Hepatocyte (in vitro differentiated cells): ENCODE measurements at places on chromosomes 2 and 18.

GRCh38 chr2:189393440-189394111, 47.7 kb upstream of the WDR75 start:
- H3K4me3 ChIP-seq, result no peak overlapping the region
- H3K36me3 ChIP-seq, result no peaks in the 10 kb centered on the region
- no peaks in the 10 kb centered on the region for H3K27me3 ChIP-seq
- peak overlapping the region; percentile 69 for H3K27ac ChIP-seq

DNA sequence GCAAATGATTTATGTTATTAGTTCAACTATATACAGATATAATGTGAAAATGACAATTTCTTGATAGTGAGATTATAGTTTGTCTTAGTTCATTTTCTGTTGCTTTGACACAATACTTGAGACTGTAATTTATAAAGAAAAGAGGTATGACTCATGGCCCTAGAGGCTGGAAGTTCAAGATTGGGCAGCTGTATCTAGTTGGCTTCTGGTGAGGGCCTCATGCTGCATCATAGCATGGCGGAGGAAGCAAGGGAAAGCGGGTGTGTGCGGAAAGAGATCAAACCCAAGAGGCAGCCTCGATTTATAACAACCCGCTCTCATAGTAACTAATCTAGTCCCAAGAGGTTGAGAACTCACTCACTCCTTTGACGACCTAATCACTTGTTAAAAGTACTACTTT, 11.4 kb downstream of the PLEKHA3 start:
- DNase-seq, result no peak
- H3K36me3 ChIP-seq, result no peaks in the 10 kb centered on the region
- no peaks in the 10 kb centered on the region for H3K27me3 ChIP-seq
- no peak overlapping the region for H3K27ac ChIP-seq

DNA sequence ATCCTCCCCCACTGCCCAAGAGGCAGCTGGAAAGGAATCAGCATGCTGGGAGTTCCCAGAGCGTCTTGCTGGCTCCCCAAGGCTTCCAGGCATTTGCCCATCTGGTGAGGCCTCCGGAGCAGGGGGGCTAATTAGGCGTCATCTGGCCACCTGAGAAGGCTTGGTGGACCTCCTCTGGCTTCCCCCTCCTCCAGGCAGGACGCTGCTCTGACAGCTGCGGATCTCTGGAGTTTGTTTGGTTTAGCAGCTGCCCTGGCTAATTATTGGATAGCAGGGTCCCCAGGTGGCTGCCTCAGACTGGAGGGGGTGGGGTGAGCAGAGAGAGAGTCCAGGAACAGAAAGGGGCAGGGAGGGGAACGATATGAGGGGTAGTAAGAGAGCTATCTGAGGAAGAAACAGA, 425.2 kb upstream of the MEX3C start:
- no peaks in the 10 kb centered on the region for H3K4me1 ChIP-seq
- no peak overlapping the region for H3K27ac ChIP-seq
- no peaks in the 10 kb centered on the region for H3K36me3 ChIP-seq
- no peak for DNase-seq
- no peak overlapping the region for H3K4me3 ChIP-seq
- peaks cover 5% of the 10 kb centered on the region for H3K27me3 ChIP-seq

- H3K27ac ChIP-seq, result peak overlapping the region; percentile 33
- no peak overlapping the region for H3K4me3 ChIP-seq
- no peaks in the 10 kb centered on the region for H3K36me3 ChIP-seq
- peak; percentile 81 for DNase-seq
Observed at GRCh38 chr2:234881413-234882241, 70.2 kb upstream of the SH3BP4 start.

- no peaks in the 10 kb centered on the region for H3K27me3 ChIP-seq
- H3K27ac ChIP-seq, result no peak overlapping the region
- H3K4me1 ChIP-seq, result no peaks in the 10 kb centered on the region
- peak; percentile 28 for DNase-seq
- H3K36me3 ChIP-seq, result no peaks in the 10 kb centered on the region
- no peak overlapping the region for H3K4me3 ChIP-seq
Observed at GRCh38 chr2:106057206-106057605, 136.9 kb downstream of the UXS1 start.
